Ovary (tissue), 10 donors: ENCODE measurements at places on chromosomes 3 and 15. TPM values are rescaled to one million over a fixed set of nuclear protein-coding genes. Genes with fewer than 3 reads are reported as not detected.
A peak's percentile ranks its signal among the peaks of the same experiment; 100 is the strongest.

DNA sequence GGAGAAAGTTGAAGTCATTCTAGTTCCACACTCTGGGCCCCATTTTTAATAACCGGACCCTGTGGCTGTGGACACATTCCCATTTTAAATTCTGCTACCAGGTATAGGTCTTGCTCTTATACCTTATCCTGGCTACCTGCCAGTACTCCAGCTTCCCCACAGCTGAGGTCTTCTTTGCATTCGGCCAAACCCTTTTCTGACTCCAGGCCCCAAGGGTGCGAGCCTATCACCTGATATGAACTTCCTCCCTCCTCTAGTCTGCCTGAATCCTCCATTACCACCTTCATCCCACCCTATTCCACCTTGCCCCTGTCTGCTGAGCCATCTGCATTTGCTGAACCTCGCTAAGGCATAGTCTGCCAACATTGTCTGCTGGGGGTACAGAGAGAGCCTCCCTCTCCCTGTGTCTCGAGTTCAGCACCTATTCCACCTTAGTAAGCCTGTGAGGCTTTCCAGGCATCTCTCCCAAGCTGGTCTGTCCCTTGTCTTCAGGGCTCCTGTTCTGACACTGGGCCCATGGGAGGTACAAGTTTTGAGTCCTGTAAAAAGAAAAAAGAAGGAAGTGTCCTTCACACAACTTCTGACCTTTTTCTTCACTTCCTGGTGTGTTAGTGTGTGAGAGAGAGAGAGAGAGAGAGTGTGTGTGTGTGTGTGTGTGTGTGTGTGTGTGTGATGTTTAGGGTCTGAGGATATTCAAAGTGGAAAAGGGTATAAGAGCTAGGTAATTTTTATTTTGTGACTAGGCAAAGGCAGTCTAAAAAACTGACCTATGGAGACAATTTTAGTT is 27.0 kb downstream of the PDE8A start:
- no peak for DNase-seq

DNA sequence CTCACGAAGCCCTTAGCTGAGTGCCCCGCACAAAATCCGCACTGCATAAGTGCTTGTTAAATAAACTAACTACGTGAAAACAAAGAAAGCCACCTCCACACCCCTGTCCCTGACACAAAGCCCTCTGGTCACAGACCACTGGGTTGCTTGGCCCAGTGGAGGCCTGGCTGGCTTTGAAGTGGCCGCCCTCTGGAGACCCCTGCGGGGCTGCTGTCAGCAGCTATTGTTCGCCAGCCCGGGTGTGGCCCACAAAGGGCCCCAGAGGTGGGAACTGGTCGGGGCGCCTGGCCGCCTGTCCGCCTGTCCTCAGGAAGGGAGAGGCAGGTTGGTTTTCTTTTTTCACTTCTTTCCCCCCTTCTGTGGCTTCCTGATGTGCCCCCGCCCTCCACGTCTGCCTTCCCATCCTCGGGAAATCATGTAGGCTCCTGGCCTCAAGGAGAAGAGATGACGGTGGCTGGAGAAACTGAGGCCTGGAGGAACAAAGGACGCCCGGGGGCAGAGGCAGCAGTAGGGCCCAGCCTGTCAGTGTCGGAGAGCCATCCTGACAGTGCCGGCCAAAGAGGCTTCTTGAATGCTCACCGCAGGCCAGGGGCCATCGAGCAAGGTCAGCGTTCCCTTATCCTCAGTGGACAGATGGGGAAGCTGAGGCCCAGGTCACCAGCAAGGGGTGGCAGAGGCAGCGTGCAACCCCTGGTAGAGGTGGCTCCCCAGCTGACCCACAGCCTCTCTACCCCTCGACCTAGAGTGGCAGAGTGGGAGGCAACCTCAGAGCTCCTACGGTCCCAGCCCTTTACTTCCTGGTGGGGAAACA is 61.1 kb downstream of the SLC6A6 start:
- no peak for DNase-seq

GRCh38 chr3:57889807-57890206 is 118.4 kb upstream of the FLNB start:
- no peak for DNase-seq

DNA sequence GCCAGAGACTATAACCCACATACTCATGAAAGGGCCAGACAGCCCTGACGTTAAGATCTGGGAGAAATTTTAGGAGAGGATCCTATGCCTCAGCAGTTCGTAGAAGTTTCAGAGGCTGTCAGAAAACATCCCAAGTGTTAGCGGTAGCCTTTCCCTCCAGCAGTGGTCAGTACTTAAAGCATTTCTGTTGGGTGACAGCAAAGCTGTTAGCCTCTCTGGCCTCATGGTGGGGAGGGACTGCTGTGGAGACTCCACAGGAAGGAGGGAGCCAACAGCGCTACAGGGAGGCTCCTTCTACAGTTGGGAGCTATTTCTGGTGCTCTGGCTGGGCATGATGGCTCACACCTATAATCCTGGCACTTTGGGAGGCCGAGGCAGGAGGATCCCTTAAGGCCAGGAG is 27.4 kb downstream of the IDH2 start:
- no peak for DNase-seq

DNA sequence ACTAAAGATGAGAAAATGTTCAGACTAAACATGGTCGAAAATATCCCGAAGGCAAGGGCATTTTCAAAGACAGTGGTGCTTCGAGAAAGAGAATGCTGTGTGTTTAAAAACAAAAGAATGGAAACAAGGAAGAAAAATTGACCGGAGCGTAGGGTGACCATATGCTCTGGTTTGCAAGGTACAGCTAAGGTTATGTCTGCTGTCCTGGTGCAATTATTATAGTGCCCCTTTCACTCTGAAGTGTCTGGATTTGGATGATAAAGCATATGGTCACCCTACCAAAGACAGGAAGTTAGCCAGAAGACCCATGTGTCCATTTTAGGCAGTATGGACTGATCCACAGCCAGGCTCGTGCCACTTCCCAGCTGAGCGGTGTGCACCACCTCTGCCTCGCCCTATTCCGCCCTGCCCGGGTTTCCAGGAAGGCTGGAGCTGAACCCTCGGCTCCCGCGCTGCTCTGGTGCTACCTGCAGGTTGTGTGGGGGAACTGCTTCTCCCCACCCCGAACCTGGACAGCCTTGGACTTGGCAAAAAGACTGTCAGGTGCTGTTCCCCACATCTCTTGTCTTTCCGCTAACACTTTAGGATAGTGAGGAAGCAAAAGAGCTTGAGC is 25.2 kb downstream of the GOLGA6D start:
- peak; percentile 26 for DNase-seq

- DNase-seq = no peak
These were observed 850 bp downstream of the SUCLG2 start for GRCh38 chr3:67653425-67654098.

DNA sequence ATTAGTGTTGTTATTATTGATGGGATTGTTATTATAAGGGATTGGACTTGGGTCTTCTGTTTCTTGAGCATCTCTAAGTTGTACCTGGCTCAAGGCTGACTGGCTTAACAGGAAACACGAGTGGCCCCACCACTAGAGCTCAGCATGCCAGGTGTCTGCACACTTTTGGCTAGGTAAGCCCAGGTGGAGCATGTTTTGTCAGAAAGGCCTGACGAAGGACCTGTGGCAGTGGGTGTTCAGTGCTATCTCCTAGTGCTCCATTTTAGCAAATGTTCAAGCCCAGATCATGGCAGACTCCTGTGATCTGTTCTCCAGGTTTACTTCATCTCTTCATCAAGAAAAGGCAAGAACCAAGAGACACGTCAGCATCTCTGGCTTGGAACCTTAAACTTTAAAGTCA is 3.4 kb downstream of the MAP2K5 start:
- DNase-seq = no peak

DNA sequence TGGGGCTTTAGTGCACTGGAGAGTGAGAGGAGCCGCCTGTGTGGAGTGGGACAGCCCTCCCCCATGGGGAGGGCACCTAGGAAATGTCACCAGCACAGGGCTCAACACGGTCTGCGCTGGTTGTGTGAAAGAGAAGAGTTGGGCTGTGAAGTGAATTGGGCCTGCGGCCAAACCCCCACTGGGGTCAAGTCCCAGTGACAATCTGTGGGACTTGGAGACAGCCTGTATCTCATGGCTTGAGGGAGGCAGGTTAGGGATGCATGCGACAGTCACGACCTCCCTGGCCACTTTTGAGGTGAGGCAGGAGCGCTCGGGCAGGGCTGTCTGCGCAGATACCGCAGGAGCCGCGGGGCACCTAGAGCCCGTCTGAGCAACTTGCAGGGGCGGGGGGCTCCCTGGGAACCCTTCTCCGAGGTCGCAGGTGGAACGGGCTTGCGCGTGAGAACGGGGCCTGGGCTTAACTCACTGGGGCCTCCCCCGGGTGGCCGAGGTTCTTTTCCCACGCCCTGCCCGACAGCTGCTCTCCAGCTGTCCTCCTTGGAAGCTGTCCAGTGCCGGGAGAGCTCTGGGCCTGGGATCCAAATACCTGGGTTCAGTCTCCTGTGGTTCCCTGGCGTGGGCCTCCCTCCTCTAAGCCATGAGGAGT is 77.4 kb downstream of the SNRK start:
- DNase-seq = peak; percentile 85

GRCh38 chr15:70426096-70426821 is 328.5 kb upstream of the TLE3 start:
- DNase-seq = no peak

- DNase-seq = no peak
These were observed 29.5 kb upstream of the IL20RB start for GRCh38 chr3:136928240-136928639.

- DNase-seq = no peak
These were observed 20.9 kb downstream of the ASB7 start for GRCh38 chr15:100623301-100623700.

GRCh38 chr3:36557021-36557707 is 176.9 kb downstream of the STAC start:
- no peak for DNase-seq

DNA sequence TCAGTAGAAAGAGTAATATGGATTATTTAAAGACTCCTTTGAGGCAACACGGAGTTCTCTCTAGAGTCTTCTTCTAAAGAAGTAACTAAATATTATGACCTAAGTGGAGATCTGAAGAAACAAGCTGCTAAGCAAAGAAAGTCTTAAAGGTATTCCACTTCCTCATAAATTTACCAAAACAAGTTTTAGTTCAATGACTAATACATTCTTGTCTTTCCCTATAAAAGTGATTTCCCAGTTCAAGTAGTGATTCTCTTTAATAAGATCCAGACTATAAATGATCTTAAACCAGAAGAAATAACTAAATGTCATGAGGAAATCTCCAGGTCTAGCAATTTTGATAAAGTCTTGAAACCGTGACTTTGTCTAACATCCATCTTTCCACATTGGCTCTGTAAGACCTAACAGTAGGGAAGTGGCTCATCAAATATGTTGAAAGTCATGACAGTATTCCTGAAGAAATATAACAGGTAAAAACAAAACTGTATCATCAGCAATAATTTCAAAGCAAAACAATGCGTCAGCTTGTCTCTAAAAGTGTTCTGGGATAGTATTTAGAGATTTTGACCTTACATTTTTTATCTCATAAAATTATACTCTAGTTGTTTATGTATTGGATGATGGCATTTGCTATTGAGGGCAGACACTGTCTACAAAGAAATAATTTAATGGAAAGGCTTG is 51.8 kb upstream of the NEDD4 start:
- DNase-seq = no peak

DNA sequence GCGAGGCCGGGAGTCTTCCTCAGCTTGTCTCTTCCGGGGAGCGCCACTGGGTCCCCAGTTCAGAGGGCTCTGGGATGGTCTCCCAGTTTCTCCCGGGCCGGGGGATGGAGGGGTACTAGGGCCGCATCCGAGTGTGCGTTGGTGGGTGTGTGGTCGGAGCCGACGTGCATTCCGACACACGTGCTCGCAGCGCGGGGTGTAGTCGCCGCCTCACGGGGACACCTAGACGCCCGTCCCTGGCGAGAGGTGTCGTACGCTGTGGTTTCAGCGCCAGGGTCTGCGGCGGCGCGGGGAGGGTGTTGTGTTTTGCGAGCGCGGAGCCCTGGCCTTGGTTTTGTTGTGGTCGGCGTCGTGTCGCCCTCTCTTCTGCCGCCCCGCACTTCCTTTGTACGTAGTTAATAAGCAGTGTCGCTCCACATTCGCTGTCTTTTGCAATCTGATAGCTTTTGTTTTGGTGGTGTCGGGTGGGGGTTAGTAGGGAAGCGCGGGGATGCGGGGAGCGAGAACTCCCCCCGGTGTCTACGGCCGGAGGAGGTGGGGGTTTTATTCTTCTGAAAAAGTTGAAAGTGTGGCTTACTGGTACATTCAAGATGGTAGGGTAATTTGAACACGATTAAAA is 2.2 kb downstream of the IGF1R start:
- DNase-seq = peak; percentile 71

DNA sequence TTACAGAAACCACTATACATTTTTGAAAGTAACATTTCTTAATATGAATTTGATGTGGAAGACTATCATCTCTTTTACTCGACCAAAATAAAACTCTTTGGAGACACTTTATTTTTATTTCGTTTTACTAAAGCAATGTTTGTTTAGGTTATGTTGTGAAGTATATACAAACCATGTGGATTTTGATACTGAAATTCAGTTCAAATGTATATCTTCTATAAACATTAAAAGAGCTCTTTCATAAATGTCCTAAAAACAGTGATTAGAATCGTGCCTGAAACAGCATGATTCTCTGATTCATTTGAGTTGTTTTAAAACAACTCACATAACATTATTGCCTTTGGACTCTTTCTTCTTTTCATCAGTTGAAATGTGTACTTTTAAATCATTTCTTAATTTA is 373.7 kb upstream of the GOLIM4 start:
- DNase-seq = no peak

- peak; percentile 70 for DNase-seq
These were observed 1.1 kb downstream of the CELSR3 start for GRCh38 chr3:48661501-48662144.

GRCh38 chr15:68603216-68603595 is 24.4 kb downstream of the CORO2B start:
- DNase-seq = no peak

- DNase-seq = no peak
These were observed 281.0 kb upstream of the NECTIN3 start for GRCh38 chr3:110790631-110791030.

- DNase-seq = no peak
These were observed 134.9 kb upstream of the BFSP2 start for GRCh38 chr3:133264920-133265319.

- DNase-seq = no peak
These were observed 7.2 kb upstream of the SEC22A start for GRCh38 chr3:123194552-123194951.

TCAIM gene
- total RNA-seq = 20.8 TPM

C3orf85 gene
- total RNA-seq = not detected

ZNF148 gene
- total RNA-seq = 67.4 TPM

PAQR9 gene
- total RNA-seq = not detected

WHAMM gene
- total RNA-seq = 9.4 TPM

SPATA12 gene
- not detected for total RNA-seq

CKMT1B gene
- total RNA-seq = 0.41 TPM

KLHL6 gene
- total RNA-seq = 0.43 TPM

TLR9 gene
- not detected for total RNA-seq

TIMMDC1 gene
- total RNA-seq = 80.0 TPM
